CD4-positive, alpha-beta T cell treated with Interleukin-15 for 4 hours (primary cell): ENCODE measurements at places on chromosomes 2 and 18.

- no peak for DNase-seq
Measured at GRCh38 chr2:227939271-227940027, 68.0 kb downstream of the DAW1 start.

DNA sequence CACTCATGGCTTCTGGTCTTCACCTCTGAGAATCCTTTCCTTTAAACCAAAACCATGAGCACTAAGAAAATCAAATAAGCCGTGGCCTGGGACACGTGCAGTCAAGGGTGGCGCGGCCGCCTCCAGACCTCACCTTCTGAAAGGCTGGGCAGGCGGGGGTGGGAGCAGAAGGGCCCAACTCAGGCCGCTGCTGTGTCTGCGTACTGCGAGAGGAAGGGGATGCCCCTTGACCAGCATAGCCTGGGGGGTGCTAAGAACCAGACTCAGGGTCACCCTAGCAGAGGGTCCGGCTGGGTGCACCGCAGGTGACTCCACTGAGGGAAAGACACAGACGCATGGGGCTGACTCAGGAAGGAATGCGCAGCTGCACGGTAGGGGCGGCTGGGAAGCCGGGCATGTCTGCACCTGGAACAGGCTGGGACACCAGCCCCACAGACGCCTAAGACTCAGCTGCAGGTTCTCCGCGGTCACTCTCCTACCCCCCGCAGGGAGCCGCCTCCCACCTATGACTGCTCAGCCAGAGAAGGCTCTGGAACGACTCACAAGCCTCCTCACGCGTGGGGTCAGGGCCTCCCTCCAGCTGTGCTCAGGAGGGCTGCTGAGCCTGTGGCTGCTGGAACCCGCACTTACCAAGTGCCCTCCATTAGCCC lies 432.4 kb upstream of the MYT1L start:
- no peak for DNase-seq

DNA sequence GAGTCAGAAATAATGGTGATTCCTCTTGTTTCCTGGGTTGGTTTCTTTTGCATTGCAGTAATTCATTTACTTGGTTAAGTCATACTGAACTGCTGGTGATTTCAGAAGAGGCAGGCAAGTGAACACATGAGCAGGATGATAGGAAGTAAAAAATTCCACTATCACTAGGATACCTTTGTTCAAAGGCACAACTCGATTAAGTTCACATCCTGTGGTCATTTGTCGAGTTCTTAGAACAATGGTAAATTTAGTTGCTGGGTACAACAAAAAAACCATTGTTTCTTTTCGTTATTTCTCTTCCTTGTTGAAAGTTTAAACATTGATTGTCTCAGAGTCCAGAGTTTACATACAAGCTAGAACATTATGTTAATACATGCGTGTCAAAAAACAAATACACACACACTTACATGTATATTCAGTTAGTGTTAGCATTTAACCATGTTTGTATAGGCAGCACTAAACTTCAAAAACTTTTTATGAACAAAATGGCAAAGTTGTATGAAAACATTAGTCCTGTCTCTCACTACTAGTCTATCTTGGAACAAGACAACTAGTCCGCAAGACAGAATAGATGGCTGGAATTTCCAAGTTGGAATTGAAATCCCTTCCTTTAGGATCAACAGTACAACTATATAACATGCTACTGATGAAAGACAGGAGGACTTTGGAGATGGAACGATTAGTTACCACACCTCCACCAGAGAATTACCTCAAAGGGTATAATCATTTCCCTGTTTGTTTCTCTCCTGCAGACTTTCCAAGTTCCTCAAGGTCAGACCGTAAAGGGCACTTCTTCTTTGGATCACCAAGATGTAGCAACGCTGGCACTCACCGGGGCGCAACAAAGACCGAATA lies 26.2 kb downstream of the STK39 start:
- no peak for DNase-seq

GRCh38 chr2:30717081-30717650 lies 90.1 kb downstream of the CAPN13 start:
- no peak for DNase-seq

- DNase-seq, result no peak
Measured at GRCh38 chr2:158194229-158194628, 92.6 kb downstream of the UPP2 start.

DNA sequence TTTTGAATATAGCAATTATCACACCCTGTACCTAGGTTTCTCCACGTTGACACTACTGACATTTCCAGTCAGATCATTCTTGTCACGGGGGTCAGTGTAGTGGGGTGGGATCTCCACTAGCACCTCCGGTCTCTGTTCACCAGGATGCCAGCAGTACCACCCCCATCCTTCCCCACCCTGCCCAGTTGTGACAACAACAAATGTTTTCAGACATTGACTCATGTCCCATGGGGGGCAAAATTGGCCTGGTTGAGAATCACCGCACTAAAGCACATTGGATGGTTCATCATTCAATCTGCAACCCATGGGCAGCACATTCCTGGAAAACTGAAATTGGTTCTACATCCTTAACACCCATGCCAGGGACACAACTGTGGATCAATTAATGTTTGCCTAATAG lies 32.3 kb downstream of the FEZ2 start:
- no peak for DNase-seq

GRCh38 chr2:40363631-40364030 lies 88.3 kb downstream of the SLC8A1 start:
- DNase-seq, result no peak

DNA sequence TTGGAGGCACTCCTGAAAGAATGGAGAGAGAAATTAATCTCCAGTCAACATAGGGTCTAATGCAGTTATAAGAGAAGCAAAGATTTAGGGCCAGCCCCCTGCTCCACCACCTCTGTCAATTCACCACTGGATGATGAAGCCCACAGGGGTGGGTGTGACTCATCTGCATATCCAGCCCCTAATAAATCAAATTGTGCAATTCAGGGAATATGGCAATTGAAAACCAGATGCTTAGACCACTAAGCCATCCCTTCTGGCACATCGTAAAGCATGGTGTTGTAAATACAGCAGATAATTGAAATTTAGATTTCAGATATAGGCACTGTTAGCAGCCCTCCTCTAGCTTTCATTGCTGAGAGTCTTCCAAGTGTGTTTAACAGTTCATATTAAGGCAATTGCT lies 541.4 kb downstream of the PARD3B start:
- DNase-seq, result no peak

DNA sequence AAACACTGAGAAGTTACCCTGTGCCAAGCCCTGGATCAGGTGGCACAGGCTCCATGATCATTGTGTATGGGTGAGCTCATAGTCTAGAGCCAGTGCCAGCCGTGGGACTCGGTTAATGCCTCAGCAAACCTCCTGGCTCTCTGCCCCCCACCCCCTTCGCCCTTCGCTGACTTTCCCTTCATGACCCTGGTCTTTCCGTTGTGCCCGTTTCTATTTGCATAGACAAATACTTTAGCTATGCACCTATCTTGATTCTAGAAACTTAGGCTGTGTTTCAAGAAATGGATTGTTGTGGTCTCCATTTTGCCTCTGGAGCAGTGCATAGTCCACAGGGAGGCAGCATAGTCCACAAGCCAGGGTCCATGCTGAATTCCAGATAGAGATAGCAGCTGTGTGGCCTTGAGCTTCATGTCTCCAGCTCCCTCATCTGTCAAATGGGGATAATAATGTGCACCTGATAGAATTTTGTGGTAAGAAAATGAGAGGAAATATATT lies 44.8 kb upstream of the KDM3A start:
- no peak for DNase-seq

DNA sequence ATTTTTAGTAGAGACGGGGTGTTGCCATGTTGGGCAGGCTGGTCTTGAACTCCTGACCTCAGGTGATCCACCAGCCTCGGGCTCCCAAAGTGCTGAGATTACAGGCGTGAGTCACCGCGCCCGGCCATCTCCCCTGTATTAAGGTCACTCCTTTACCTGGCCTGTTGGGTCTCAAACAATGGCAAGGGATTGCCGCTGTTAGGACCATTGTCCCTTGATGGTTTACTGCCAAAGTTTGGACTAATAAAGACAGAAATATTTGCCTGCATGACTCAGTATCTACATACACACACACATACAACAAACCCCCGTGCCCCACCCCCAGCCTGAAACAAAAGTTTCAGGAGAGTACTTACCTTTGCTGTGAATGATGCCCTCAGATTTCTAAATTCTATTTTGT lies 16.5 kb downstream of the PARD3B start:
- no peak for DNase-seq

GRCh38 chr2:208150956-208151355 lies 5.0 kb upstream of the CRYGB start:
- no peak for DNase-seq

- no peak for DNase-seq
Measured at GRCh38 chr18:48947560-48947959, 3.2 kb downstream of the SMAD7 start.

DNA sequence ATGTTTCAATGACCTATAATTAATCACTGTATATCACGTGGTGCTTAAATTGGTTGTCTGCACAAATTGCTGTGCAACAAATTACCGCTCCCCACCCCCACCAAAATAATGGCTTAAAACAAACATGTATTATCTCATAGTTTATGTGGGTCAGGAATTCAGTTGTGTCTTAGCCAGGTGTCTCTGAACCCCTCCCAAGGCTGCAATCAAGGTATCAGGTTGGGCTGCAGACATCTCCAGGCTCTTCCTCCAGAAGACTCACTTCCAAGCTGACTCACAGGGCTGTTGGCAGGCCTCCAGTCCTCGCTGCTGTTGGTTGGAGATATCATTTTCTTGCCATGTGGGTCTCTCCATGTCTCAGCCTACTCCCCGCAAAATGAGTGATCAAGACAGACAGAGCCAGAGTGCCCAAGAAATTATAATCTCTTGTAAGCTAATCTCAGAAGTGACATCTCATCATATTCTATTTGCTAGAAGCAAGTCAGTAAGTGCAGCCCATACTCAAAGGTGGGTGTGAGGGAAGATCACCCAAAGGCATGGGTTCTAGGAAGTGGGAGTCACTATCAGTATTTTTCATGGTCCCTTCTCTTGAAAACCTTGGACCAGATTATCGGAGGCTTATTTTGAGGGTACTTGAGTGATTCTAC lies 38.4 kb downstream of the SPC25 start:
- no peak for DNase-seq

DNA sequence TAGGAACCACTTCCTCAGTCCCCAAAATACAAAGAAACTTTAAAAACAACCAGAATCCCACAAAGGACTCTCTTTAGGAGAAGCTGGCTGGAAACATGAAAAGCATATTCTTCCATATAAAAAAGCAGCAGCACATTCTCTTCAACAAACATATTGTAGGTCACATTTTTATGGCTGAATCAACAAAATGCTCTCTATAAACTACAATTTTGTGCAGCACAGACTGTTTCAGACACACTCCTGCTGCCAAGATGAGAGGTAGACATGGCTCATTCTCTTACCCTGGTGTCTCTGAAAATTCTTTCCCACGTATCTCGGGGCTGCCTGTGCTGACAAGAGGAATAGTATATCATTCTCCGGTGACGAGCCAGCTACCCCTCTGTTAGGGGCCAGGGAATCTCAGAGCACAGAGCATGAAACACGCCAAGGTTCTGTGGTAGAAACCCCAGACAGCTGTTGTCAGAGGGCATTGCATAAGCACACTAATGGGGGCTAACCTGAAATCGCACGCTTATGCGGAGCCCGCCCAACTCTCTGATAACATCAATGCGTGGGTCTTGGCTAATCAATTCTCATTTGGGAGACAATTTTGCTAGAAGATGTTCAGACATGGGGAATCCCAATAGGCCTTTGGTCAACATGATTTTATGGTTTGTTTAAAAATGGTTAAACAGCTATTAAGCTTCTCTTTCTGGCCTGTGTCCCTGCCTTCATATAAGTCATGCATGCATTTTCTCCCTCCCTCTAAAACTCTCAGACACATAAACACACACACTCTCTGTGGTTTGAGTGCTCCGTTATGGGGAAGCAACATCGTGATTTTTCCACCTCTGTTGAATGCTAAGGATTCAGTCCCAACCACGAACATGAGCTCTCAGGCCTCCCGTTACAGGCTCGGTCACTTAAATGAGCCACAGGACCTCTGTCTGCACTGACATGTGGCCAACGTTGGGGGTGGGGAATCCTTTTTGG lies 177.5 kb downstream of the INO80D start:
- no peak for DNase-seq

- peak; percentile 79 for DNase-seq
Measured at GRCh38 chr2:70964596-70965386, 13.6 kb upstream of the ANKRD53 start.

- no peak for DNase-seq
Measured at GRCh38 chr2:132929786-132930185, 259.8 kb upstream of the LYPD1 start.

DNA sequence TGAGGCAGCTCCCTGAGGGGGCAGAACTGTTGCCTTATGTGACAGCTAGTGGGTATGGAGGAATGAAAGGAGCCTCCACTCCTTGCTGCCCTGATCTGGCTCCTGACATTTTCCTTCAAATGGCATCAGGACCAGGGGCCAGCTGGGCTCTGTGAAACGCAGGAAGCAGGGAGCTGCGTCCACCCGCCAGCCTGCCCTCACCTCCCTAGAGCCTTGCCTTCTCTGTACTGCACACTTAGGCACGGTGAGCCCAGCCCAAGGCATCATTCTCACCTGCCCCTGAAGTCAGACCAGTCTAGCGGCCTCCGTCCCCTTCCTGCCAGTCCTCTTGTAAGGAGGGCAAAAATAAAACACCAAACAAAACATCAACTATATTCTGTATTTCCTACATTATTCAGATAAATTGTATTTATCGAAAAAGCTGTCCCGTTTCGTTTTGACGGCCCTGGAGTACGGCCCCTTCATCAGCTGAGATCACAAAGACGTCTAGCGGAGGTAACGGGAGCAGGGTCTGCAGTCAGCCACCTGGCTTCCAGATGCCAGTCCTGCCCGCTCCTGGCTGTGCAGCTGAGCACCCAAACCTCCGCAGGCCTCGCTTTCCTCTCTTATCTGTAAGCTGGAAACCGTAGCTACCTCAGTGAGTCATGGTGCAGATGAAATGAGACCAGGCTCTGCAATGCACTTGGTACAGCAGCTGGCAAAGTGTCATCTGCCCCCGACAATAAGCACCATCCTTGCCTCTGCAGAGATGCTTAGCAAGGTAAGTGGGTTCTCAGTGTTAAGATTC lies 6.9 kb upstream of the CTDP1 start:
- DNase-seq, result no peak

DNA sequence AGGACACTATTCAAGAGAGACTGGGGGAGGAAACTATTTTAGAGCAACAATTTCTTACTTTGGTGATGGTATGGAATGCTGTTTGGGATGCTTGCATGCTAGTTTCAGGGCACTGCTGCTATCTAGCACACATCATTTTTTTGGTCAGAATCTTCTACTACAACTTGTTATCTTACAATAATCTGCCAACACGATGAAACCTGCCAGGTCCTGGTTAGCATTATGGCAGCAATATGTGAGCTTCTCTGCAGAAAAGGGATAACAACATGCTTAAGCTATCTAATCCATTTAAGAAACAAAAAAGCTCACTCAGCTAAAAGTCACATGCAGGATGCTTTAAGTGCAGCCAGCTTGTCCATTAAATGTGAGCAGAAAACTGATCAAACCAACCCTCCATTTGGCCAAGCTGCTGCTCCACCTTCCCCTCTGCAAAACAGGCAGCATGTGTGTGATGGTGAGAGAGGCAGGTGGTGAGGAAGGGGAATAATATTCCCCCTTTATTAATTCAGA lies 30.1 kb downstream of the GAREM2 start:
- no peak for DNase-seq
